ENCODE measurements at places on chromosomes 16 and 17.

- DNase-seq = no peak
These were observed 137.8 kb downstream of the ENGASE start for GRCh38 chr17:79212149-79213087.

DNA sequence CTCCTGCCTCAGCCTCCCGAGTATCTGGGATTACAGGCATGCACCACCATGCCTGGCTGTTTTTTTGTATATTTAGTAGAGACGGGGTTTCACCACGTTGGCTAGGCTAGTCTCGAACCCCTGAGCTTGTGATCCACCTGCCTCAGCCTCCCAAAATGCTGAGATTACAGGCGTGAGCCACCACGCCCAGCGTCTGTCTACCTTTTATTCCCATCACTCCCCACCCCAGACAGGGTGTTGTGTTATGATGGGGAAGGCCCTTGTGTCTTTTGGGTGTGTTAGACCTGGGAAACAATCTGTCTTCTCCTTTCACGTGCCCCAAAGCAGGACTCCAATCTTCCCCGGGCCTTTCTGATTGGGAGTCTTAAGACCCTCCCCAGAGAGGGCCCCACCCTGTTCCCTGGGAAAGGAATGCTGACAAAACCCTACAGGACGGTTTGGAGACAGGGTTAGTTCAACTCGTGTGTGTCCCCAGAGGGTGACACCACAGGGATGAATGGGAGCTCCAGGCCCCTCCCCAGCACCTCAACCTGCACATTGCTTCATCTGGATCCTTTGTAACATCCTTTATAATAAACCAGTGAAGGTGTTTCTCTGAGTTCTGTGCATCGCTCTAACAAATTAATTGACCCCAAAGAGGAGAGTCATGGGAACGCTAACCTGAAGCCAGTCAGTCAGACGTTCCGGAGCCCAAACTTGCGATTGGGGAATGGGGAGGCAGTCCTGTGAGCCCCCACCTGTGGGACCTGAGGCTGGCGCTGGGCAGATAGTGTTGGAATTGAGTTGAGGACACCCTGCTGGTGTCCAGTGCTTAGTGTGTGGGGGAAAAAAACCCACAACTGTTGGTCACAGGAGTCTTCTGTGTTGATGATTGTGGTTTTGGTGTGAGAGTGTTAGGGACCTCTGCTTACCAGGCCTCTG lies 3.2 kb upstream of the ELOB start:
- no peak for DNase-seq

DNA sequence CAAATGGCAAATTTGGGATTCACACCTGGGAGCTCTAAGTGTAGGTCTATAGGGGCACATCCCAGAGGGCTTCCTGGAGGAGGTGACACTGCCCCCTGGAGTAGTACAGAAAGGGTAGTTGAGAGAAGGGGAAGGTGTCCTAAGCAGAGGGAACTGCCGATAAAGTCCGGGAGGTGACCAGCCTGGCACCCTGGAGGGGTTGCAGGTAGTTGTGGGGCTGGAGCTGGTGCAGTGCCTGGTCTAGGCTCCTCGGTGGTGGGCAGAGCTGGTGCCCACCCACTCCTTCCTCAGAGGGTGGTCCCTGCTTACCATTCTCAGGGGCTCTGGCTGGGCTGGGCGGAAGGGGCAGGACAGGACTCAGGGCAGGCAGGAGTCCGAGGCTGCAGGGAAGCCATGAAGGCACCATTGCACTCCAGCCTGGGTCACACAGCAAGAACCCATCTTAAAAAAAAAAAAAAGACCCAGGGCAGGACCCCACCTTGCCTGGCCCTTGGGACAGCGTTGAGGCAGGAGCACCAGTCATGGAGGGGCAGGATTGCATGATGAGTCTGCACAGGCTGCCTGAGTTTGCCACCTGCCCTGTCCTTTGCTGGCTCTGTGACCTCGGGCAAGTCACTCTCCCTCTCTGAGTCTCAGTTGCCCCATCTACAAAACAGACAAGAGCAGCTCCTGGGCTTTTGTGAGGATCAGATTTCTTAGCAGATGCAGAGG lies 43.8 kb downstream of the LAT start:
- DNase-seq = no peak

- no peak for DNase-seq
These were observed 19.4 kb downstream of the ERN1 start for GRCh38 chr17:64110379-64111152.

GRCh38 chr16:77165006-77165405 lies 26.0 kb upstream of the MON1B start:
- no peak for DNase-seq

- DNase-seq = no peak
These were observed 9.2 kb upstream of the ITPRIPL2 start for GRCh38 chr16:19104607-19105006.

DNA sequence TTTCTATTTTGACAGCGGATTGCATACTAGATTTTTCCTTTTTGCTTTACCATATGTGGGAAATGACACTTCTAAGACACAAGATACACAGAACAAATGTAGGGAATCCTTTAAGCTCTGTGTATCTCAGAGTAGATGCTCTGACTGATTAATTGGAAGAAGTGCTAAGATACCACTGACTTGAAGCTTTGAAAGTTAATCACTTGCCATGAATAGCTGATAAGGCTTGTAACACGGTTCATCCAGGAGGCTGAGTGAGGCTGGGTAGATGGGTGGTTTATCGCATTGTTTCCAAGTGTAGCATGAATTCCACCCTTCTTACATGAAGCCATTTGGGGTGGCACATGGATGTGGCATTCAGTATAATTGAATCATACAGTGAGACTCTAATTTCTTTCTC lies 654.1 kb upstream of the RBFOX1 start:
- no peak for DNase-seq

DNA sequence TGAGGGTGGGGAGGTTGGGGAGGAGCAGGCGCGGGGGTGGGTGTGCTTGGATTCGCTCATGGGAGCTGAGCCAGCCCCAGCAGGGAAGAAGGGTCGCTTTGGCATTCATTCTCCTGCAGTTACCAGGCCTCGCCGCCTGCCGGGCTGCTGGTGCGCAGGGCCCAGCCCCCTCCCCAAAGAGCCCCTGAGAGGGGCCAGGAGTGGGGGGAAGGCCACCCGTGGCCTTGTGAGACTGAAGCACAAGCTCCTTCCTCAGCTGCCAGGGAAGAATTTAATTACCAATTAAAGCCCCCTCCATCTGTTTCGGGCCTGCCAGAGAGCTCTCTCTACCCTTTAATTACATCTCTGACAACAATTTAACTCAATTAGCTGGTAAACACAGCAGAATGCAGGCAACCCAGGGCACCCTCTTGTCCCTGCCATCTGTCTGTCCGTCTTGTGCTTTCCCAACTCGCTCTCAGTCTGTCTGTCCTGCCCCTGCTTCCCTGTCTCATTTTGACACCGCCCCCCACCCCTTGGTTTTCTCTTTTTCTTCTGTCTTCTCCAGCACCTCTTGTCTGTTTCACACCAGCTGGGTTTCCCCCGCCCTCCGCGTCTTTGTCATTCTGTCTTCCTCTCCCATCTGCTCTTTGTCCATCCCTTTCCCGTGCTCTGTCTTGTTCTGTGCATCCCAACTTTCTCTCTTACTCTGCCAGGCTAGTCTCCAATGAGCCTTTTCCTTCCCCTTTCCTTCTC lies 32.7 kb downstream of the CDK5RAP3 start:
- DNase-seq = no peak

DNA sequence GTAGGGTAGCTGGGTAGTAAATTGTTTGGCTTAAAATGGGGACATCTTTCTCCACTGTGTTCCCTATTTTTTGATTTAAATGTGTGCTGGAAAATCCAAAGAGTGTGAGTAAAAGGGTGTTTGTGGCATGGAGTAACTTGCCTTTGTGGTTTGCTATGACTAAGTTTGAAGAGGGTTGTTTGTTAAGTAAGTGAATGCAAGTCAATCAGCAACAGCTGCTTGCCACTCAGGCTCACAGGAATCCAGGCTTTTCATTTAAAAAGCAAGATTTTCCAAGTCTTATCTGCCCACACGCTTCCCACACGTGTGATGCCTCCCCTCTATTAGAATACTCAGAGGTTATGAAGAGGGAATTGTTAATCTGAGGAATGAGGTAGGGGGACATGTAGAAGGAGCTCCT lies 847.7 kb upstream of the RBFOX1 start:
- DNase-seq = no peak

DNA sequence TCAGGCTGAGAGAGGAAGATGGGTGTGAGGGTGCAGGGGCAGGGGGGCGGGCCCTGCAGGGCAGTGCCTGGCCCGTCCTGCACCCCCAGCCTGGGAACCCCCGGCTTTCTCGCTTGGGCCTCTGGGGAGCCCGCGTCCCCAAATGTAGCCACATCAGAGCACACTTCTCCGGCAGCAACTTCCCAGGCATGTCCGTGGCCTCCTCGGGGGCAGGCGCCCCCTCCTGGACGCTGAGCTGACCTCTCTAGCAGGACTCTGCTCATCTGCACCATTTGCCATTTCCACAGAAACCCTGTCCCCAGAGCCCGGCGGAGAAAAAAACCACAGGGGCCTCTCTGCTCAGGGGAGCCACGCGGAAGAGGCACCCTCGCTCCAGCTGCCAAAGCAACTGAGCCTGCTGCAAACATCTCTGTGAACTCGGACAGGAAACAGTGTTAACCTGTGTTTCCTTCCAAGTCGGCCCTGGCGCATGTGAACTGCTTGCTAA lies 63.4 kb downstream of the KLHDC4 start:
- DNase-seq = peak; percentile 75

DNA sequence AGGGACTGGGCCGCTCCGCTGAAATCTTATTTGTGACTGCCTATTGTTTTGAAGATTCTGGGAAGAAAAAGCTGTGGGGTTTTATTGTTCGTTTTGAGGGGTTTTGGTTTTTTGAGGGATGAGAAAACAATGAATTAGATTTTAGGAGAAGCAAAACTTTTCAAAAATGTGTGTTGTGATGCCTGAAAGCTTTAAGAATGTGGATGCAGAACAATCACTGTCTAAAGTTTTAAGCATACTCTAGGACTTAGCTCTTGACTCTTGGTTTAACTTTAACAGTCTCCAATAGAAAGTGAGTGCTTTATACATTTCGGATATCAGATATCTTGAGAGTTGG lies 899 bp downstream of the CFAP52 start:
- no peak for DNase-seq

GRCh38 chr17:21174713-21175112 lies 39.2 kb downstream of the TMEM11 start:
- DNase-seq = no peak

DNA sequence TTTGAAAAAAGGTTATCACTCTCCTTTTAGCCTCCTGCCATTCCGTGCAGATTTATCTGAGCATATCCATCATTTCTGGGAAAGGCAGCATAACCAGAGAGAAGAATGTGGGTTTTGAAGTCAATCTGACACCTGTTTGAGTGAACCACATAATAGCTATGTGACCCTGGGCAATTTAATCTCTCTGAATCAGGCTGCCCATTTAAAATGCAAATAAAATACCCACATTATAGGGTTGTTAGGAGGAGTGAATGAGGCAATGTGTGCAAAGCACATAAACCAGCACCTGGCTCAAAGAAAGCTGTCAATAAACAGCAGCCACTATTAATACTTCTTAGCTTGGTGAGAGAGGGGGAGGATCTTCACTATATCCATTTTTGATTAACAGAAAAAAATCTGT lies 88.0 kb downstream of the CACNG1 start:
- DNase-seq = no peak

DNA sequence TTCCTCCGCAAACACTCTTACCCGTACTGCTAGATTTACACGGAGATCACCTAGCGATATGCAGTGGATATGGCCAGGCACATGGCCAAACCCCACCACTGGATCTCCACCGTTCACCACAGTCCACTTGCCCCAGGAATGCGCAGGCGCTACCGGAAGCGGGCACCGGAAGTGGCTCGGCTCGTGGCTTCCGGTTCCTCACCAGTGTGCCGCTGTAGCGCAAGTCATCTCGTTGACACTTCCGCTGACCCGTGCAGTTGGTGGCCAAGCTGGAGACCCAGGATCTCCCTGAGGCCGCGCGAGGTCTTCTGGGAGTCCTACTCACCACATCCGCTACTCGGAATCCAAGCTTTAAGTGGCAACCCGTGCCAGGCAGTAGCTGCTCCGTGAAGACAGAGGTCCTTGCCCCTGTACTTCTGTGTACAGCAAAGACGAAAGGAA lies 11.5 kb downstream of the ZNF597 start:
- peak; percentile 11 for DNase-seq

- no peak for DNase-seq
These were observed 174.8 kb downstream of the UTP18 start for GRCh38 chr17:51435171-51435552.

GRCh38 chr17:36188891-36189306 lies 7.7 kb downstream of the CCL3L1 start:
- no peak for DNase-seq

DNA sequence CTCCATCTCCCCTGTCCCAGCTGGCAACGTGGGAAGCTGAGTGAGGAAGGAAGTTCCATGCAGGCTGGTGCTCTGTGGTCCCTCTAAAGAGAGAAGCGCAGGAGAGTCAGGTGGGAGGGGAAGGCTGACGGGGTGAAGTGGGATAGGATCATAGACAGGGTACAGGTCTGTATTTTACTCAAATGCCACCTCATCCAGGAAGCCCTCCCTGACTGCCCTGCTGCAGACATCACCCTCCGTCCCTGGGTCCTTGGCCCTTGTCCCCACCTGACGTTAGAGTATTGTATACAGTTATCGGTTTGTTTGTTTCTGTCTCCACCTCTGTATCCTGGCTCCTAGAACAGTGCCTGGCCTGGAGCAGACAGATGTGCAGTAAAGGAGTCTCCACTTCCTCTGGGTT lies 11.7 kb downstream of the CANT1 start:
- DNase-seq = no peak

DNA sequence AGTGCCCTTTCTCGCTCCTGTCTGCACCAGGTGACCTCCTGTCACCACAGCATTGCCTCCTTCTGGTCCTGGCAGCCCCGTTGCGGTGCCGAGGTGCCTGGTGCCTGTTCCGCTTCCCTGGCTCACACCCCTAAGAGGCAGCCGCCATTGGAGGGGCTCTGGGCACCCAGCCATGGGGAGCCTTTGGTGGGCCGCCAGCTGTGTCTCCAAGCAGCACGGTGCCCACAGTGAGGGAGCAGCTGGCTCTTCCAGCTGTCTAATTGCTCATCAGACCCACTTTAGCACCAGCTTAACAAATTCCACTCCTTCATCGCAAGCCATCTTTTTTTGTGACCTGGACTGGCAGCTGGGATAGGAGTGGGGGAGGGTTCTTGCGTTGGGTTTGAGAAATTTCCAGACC lies 276.1 kb downstream of the SNX29 start:
- no peak for DNase-seq

DNA sequence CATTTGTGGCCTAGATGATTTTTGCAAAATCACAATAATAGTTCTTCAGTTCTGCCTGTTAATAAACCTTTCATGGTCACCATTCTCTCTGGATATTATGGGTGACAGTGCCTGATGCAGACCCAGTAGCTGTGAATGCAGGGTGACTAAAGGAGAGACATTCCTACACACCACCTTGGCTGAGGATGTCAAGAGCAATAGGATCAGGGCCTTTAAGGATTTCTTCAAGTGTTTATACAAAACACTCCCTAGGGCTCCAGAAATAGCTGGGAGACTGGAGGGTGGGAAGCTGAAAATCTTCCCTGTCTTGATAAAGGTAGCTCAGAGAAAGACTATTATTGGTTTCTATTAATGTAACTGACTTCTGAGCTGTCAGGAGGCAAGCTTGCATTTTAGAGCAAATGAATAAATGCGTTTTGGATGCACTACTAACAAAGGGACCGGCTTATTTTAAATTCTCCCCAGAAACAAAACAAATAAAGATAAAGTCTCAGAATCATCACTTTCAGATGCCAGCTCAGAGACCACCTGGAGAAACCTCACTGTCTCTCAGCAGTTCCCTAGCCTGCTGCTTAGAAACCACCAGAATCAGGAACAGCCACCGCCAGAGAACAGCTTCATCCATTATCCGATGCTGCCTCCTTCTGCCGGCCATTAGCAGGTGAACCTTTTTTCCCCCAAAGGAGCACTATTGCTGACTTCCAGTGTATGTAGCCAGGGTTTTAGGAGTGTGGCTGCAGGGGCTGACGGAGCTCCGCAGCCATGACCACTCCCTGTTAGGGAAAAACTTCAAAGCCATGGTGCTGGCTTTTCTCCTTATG lies 171.4 kb upstream of the DYNLRB2 start:
- no peak for DNase-seq

Data from GM18507 (cell line).